ENCODE measurements at places on chromosomes 11 and 22.

- no peak for DNase-seq
Observed at GRCh38 chr11:68804786-68805185, 36.9 kb downstream of the CPT1A start.

DNA sequence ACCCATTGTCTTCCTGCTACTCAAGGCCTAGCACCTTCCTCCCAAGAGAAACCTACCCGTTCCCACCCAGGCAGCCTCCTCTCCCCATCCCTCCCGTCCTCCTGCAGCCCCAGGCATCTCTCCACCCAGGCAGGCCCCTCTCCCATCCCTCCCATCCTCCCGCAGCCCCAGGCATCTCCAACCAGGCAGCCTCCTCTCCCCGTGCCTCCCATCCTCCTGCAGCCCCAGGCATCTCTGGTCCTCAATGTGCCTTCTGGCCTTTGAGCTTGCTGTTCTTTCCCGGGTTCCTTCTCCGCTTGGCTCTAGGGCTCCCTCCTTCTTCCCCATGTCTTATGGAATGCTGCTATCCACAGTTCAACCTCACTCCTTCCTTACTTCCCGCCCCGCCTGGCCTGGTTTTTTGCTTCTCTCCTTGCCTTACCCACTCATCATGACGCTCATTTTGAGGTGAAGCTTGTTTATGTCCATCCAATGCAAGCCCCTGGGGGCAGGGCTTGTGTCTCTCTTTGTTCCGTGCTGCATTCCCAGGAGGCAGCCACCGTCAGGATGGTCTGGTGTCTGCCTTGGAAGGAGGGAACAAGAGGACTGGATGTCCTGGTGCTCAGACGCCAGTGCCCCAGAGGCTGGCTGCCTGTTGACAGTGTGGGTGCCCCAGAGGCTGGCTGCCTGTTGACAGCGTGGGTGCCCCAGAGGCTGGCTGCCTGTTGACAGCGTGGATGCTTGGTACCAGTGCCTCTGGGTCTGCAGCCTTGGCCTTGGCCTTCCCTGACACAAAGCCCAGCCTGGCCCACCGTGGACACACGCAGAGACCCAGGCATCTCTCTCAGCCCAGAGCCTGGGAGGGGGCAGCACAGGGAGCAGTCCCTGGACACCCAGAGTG is 815.7 kb downstream of the BRD1 start:
- DNase-seq = peak; percentile 55

GRCh38 chr11:95138448-95138847 is 48.8 kb downstream of the ENDOD1 start:
- DNase-seq = no peak

DNA sequence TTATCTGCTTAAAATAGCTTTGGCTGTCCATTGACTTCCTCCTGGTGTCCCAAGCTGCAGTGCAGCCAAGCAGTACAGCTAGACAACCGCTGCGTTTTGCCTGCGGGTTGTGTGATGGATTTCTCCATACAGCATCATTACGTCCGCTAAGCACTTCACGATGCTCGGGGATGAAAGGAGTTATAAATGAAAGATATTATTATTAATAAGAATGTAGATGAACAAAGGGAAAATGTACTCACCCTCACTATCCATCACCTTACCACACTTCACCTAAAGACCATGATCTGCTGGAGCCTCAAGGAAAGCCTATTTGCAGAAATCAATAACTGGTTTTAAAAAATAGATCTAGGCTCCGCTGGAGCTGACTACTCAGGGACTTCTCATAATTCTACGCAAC is 509.1 kb downstream of the OPCML start:
- DNase-seq = no peak

DNA sequence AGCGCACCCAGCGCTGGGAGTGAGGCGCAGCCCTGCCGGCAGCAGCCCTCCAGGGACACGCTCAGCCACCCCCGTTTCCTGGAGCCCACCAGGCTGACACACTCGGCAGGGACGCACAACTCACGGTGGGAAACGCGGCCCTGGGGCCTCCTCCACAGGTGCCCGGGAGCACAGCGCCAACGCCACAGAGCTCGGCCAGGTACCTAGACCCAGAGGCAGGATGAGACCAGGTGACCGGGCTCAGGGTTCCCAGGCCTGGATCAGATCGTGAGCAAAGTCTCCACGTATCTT is 18.0 kb downstream of the TUBGCP6 start:
- DNase-seq = no peak

- DNase-seq = no peak
Observed at GRCh38 chr11:65491163-65491465, 7.7 kb upstream of the MALAT1 start.

DNA sequence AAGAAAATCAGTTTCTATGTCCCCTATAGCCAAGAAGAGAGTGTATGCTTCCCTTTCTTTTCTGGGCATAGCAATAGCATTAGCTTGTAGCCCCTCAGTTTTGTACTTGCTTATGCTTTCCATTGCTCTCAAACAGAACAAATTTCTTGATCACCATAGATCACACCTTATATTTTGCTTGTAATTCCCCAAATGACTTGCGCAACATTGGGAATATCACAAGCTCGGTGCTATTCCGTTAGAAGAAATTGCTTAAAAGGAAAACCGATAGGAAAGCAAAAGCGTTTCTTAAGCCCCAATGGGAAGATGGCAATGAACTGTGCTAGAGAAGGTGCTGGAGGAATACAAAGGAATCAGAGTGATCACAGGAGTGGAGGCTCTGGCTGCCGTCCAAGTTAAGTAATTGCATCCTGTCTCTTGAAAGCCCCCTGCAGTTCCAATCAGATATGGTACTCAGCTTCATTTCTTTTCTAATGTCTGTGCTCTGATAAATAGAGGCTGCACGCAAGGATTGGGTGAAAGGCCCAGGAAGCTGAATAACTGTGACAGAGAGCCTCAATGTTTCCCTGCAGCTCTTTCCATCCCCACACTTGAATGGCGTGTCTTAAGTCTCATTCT is 182.1 kb upstream of the KIRREL3 start:
- no peak for DNase-seq

DNA sequence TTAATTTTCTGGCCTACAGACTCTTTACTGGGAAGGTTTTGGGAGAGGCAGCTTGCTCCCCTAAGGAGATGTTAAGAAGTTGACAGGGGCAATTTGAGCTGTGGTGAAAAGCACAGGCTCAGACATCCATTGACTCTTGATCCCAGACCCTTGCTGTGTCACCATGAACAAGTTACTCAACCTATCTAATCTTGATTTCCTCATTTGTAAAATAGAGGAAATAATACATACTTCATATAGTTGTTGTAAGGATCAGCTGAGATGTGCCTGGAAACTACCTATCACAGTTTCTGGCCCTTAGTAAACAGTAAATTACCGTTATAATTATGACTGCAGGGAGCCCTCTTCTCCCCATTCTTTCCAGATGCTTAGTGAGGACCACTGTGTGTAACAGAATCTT is 16.6 kb upstream of the SCGB1D4 start:
- DNase-seq = no peak

GRCh38 chr11:92707173-92707619 is 262.3 kb upstream of the MTNR1B start:
- DNase-seq = no peak

- DNase-seq = no peak
Observed at GRCh38 chr11:58888579-58888978, 44.1 kb upstream of the GLYATL2 start.

GRCh38 chr11:78731027-78731426 is 156.4 kb upstream of the NARS2 start:
- DNase-seq = no peak

DNA sequence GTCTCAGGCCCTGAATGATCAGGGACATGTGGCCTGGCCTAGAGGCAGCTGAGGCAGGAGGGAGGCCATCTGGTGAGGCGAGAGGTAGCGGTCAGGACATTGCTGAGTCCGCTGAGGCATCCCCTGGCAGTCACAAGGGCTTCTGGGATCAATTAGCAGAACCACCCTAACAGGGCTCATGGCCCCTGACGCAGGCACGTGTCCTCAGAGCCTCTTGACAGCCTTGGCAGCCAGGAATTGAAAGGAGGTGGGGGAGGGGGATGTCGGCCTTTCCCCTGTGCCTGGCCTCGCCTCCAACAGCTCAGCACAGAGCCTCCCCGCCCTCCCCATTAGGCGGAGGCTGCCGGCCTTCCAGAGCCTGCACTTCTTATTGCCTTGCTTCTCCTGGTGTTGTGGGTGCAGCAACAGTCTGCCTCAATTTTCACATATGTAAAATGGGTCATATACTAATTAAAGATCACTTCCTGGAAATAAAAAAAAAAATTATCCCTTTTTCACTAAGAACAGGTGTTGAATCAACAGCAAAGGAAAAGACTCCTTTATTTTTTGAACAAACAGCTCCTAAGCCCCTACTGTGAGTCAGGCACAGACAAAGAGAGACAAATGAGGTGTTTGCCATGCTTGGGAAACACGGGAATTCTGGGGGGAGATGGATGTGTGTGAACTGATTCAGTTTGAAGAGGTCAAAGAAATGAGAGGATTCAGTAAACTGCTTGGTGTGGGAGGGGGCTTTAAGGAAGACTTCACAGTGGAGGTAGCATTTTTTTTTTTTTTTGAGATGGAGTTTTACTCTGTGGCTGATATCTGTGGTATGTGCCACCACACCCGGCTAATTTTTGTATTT is 55.3 kb downstream of the NFAM1 start:
- DNase-seq = peak; percentile 85

DNA sequence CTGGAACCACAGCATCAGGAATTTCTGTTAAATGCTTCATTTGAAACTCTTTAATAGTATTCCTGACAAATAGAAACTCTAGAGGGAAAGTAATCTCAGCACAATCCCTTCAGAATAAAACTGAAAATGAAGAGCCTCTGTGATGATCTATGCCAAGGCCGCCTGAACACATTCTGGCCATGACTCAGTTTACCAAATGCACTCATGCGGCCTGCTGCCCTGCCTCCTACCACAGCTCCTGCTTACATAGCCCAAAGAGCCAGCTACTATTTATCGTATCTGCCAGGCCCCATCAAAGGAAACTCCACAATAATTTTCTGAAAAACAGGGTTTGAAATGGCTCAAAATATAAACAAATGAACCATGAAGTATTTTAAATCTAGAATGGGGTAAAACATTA is 27.0 kb downstream of the ARL14EP start:
- no peak for DNase-seq

GRCh38 chr11:115990004-115990447 is 485.8 kb upstream of the CADM1 start:
- no peak for DNase-seq

DNA sequence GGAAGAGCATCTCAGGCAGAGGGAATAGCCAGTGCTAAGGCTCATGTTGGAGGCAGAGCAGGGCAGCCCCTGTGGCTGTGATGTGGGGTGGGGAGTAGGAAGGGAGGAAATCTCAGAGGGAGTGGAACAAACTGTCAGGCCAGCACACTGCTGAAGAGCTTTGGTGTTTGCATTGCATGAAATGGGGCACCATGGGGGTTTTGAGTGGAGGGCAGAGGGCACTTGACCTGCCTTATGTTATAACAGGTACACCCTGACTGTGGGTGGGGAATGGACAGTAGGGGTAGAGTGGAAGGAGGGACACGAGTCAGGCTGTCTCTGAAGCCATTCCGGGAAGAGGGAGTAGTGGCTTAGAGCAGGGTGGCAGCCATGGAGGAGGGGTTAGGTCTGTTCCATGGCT is 24.0 kb downstream of the PRDM11 start:
- no peak for DNase-seq

DNA sequence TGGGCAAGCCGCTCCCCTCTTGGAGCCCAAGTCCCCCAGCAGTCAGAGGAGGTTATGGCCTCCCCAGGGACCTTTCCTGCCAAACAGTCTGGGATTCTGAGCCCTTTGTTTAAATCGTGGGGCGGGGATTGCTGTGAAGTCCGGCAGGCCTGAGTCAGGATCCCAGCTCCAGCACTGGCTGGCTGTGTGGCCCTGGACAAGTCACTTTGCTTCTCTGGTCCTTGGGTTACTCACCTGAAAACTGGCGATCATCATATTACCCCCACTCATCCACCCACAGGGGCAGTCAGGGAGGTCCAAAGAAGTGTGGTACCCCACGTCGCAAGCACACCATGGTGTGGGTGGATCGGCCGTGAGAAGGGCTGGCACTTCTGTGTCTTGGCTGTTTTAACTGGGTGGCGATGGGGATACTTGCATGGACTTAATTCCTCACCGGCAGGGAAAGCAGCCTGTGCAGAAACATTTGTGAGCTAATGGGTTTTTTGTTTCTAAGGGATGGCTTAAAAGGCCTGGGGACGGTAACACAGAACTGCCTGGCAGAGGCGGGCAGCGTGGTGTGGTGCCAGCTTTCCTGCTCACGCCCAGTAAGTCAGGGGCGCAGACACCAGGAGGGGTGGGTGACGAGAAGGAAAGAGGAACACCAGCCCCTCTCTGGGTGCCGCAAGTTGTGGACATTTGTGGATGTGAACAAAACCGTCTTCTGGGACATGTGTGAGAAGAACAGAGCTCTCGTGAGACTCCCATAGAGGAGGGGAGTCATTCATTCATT is 31.6 kb upstream of the PRR5 start:
- no peak for DNase-seq

DNA sequence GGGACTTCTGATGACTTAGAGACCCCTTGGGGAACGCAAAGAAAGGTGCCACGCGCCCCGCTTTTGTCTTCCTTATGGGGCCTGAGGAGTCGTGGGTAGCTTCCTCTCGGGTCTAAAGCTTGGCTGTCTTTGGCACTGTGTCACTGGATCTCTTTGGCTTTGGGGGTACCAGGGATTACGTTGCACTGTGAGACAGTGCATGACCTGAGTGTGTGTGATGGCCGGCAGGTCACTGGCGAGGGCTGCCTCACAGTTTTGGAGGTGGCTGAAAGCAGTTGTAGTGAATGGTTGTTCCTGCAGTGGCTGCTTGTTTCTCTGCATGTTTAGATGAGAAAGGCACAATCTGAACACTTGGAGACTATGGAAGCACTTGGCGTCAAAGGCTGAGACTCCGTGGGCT is 5.8 kb upstream of the ARSA start:
- DNase-seq = no peak

DNA sequence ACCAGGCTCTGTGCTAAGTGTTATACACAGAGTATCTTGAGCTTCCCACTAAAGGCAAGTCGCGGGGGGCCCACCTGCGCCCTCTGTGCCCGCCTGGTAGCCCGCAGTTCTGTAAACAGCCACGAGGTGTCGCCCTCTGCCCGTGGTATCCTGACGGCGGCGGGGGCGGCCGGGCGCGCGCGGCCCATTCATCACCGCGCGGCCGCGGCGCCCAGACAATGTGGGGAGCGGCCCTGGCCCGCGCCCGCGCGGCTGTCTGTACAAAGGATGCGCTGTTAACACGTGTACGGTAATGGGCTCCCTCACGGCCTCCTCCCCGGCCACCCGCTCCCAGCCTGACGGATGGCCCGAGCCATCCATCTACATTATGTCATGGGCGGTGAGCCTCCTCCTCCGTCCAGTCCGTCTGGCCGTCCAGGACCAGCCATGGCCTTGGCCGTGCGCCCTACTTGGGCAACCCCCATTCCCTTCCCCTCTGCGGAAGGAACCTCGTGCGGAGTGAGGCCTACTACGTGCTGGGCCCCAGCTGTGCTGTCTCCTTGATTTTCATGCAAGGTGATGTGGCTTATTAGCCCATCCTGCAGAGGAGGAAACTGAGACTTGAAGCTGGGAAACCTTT is 99.4 kb downstream of the MIAT start:
- DNase-seq = peak; percentile 64
